ENCODE measurements at places on chromosomes 16 and 17.

- DNase-seq = no peak
Measured at GRCh38 chr16:7405166-7405565, 72.5 kb downstream of the RBFOX1 start.

- no peak for DNase-seq
Measured at GRCh38 chr17:37848690-37849616, 75.3 kb upstream of the TBC1D3K start.

GRCh38 chr17:30894236-30894635 is 11.8 kb downstream of the TEFM start:
- DNase-seq = no peak

DNA sequence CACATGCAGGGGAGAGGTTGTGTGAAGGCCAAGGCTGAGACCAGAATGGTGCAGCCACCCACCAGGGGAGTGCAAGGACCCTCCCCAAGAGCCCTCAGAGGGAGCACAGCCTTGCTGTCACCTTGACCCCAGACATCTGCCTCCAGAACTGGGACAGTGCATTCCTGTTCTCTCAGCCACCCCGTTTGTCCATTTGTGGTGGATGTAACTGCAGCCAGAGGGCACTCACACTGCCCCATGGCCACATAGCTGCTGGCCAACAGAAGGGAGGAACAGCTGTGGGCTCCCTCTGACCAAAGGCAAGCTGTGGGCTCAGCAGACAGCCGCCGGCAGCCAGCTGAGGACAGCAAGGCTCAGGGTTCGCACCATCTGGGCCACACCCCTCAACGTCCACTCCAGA is 49.8 kb upstream of the KLHDC4 start:
- DNase-seq = no peak

GRCh38 chr17:20266806-20267458 is 200.4 kb downstream of the LGALS9B start:
- no peak for DNase-seq

GRCh38 chr17:47267354-47267828 is 13.8 kb downstream of the ITGB3 start:
- no peak for DNase-seq

- DNase-seq = no peak
Measured at GRCh38 chr17:6138761-6139446, 68.7 kb downstream of the WSCD1 start.

- DNase-seq = no peak
Measured at GRCh38 chr17:79294459-79295071, 219.9 kb downstream of the ENGASE start.

GRCh38 chr17:63916566-63917185 is 2.0 kb downstream of the GH1 start:
- no peak for DNase-seq

GRCh38 chr17:2302778-2303203 is 794 bp downstream of the SMG6 start:
- DNase-seq = no peak

- DNase-seq = no peak
Measured at GRCh38 chr17:56880133-56880532, 33.7 kb downstream of the TRIM25 start.

Data from stimulated activated CD4-positive, alpha-beta T cell treated with anti-CD3 and anti-CD28 coated beads, Interleukin-1b, Interleukin-23, amount 100 ng/mL, for 1 hour (primary cell).